Spinal cord (tissue), 10 donors: ENCODE measurements at places on chromosomes 1 and 21.

DNA sequence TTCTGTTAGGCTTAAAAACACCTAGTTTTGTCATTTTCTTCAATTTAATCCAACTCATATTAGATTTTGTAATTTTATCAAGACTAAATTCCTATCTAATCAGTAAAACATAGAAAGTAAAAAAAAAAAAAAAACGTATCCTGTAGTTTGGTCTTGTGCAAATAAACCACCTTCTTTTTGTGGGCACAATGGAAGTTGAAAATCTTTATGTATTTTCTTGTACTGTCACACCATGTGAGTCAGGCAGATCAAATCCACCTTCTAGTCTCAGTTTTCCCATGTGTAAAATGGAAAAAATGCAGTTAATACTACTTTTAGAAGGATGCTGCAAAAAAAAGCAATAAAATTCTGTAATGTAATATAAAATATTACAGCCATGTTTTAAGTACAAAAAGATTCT, 129.8 kb downstream of the CYYR1 start:
- DNase-seq = no peak

GRCh38 chr1:98210064-98210463, 289.2 kb upstream of the DPYD start:
- DNase-seq = no peak

- DNase-seq = no peak
Observed at GRCh38 chr1:4319496-4319895, 334.9 kb upstream of the AJAP1 start.

GRCh38 chr1:201894343-201895119, 5.8 kb downstream of the SHISA4 start:
- no peak for DNase-seq

- no peak for DNase-seq
Observed at GRCh38 chr1:201503397-201504176, 3.3 kb downstream of the CSRP1 start.

GRCh38 chr1:100037656-100037926, 67.8 kb downstream of the SLC35A3 start:
- DNase-seq = no peak

DNA sequence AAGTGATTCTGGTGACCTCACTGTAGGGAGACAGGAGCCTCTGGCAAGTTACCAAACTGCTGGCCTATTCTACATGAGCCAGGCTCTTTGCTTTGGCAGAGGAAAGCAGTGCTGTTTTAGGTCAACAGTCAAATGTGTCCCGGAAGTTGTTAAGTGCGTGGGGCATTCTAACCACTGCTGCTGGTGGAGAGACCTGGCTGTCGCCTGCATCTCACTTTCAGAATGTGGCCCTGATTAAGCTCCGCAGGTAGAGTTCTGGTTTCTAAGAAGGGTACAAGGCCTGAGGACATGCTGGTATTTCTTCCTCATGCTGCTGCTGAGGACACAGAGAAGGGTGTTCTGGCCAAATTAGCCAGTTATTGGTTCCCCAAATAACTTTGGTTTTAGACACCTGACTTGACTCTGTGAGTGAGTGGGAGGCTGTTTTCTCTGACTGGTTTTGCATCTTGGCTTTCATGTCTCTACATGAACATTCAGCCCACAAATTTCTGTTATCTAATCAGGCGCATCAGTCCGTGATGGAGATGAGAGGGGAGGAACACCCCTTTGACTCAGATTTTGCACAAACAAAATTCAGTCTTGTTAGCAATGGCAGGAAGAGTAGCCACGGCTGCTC, 120.8 kb downstream of the LMO4 start:
- DNase-seq = no peak

DNA sequence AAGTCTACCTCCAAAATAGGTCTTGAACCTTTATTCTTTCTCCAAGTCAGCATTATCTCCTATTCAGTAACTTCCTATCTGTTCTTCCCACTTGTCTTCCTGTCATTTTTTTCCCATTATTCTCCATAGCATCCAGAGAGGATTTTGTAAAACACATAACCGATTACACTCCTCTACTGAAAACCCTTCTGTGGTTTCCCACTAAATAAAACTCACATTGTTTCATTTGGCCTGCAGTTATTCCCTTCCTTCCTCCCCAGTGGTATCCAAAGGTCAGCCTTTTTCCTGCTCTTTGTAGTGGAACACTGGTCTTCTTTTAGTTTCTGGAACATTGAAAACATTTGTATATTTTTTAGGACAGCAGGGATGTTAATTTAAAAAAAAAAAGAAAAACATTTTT, 266.0 kb downstream of the GPR52 start:
- DNase-seq = no peak

- DNase-seq = no peak
Observed at GRCh38 chr1:88768187-88768586, 84.1 kb downstream of the PKN2 start.

DNA sequence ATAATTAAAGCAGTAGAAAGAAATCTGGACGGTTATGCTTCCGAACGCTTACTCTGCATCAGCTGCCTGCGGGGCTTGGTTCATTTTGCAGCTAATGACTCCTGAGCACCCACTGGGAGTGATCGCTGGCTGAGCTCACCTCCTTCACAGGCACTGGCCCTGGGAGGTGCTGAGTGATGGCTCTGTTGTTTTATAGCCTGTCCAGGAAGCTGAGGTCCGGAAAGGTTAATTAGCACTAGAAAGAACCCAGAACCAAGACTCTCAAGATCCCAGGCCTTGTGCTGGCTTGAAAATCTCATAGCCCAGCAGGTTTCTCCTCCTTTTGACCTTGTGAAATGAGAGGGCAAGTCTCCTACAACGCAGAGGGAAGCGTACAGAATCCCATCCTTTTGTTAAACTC, 226.2 kb downstream of the AJAP1 start:
- DNase-seq = no peak

DNA sequence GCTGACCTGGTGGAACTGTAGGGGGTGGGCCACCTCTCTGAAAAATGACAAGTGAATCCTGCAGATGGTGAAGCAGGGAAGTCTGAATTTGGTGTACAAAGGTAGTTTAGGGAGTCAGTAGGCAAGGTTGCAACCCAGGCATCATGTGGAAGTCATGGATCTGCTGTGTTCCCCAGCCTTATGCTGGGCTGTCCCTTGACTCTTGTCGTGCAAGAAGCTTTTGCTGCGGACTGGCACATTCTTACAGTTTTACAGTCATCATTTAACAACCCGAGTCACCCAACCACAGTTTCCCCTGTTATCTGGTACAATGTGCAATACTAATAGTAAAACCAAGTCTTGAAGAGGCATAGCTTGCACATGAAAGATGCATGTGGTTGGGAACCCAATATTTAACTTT, 13.2 kb downstream of the RHOU start:
- DNase-seq = no peak

DNA sequence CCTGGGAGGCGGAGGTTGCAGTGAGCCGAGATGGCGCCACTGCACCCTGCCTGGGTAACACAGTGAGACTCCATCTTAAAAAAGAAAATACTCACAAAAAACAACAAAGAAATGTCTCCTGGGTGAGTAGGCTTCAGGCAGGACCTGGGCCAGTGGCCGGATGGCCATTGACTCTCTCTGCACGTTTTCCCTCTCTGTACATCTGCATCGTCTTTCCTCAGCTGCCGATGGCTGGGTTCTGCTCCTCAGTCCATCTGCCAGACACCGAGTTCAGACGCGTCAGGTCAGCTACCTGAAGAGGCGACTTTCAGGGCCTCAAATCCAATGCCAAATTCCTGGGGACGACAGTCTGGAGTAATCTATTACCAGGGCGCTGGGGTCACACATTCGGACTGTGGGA, 199.3 kb downstream of the CAMTA1 start:
- no peak for DNase-seq

- no peak for DNase-seq
Observed at GRCh38 chr21:27101523-27101922, 134.6 kb upstream of the ADAMTS5 start.

DNA sequence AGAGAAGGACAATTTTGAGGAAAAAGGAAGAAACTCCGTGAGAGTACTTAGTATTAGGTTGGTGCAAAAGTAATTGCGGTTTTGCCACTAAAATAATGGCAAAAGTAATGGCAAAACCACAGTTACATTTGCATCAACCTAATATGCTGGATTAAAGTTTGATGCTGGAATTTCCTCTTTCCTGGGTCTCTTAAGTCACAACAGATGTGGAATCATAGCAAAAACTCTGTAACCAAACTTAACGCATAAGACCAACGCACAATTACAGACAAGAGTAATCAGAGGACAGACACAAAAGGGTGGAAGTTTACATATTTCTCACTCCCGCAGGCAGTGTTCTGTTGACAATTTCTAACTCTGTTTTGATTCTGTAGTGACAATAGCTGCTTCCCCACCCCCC, 182.4 kb downstream of the BACH1 start:
- no peak for DNase-seq

- DNase-seq = no peak
Observed at GRCh38 chr1:223700388-223700918, 11.9 kb upstream of the CAPN2 start.

DNA sequence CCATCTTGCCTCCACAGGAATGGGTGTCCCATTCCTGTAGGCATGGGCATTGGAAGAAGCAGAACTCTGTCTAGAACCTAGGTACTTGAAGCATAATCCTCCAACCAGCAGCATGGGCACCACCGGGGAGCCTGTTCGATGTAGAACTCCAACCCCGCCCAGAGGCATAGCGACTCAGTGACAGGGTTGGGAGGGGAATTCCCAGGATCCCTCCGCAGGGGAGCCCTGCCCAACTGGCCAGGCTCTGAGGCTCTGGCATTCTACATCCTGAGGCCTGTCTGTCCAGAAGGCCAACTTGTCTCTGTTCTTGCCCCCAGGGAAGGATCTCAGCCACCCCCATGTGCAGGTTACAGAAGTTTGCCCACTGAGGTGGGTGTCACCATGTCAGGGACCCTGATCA, 38.2 kb downstream of the CACNA1S start:
- no peak for DNase-seq
